ENCODE measurements at places on chromosomes 5 and 9. TPM values are rescaled to one million over a fixed set of nuclear protein-coding genes. Genes with fewer than 3 reads are reported as not detected.

Gene PCDHGA2
- 0.90 TPM for total RNA-seq

Gene PCDHGA4
- total RNA-seq = 5.0 TPM

Gene VLDLR
- 4.4 TPM for total RNA-seq

Gene CCIN
- total RNA-seq = 4.4 TPM

Gene ZDHHC11
- 0.75 TPM for total RNA-seq
